ENCODE measurements at places on chromosomes 5 and 9. TPM values are rescaled to one million over a fixed set of nuclear protein-coding genes. Genes with fewer than 3 reads are reported as not detected.

Gene PDE8B
- under 0.01 TPM for total RNA-seq

Gene SOWAHA
- not detected for total RNA-seq

Gene CDX1
- not detected for total RNA-seq

Gene TRIM7
- total RNA-seq, result 5.2 TPM

Gene S1PR3
- total RNA-seq, result 3.6 TPM

Gene FGD3
- total RNA-seq, result 0.17 TPM

Gene CERCAM
- total RNA-seq, result 25.4 TPM

Gene TRIM36
- 0.34 TPM for total RNA-seq

Gene FREM1
- total RNA-seq, result under 0.01 TPM

Gene PLEKHG4B
- not detected for total RNA-seq

Gene FOXD4L6
- total RNA-seq, result under 0.01 TPM

Gene DMRT3
- not detected for total RNA-seq

Gene PCDHGB1
- 1.4 TPM for total RNA-seq

Gene SLC36A2
- total RNA-seq, result not detected

Gene LECT2
- total RNA-seq, result not detected

Gene DMAC1
- total RNA-seq, result 8.7 TPM

Gene ANP32B
- total RNA-seq, result 12.9 TPM

Gene OBP2B
- not detected for total RNA-seq

Gene PCSK5
- total RNA-seq, result 3.4 TPM

Gene GDNF
- not detected for total RNA-seq

Gene GPR151
- total RNA-seq, result not detected

Gene IRGM
- total RNA-seq, result not detected

Gene GBGT1
- 28.0 TPM for total RNA-seq

Gene OR1J4
- not detected for total RNA-seq

Gene CD14
- 3.2 TPM for total RNA-seq

Gene MLANA
- total RNA-seq, result not detected

Gene ARAP3
- 65.8 TPM for total RNA-seq

Gene QRFP
- not detected for total RNA-seq

Gene SVEP1
- total RNA-seq, result 0.05 TPM

Gene TNFSF8
- total RNA-seq, result not detected

Gene SLC12A2
- 34.6 TPM for total RNA-seq

Gene ELOVL7
- total RNA-seq, result 0.09 TPM

Gene ANXA2R
- 7.7 TPM for total RNA-seq

Gene PGM5
- total RNA-seq, result 128 TPM

Gene TAF11L3
- total RNA-seq, result not detected

Gene ZDHHC11B
- not detected for total RNA-seq
